ENCODE measurements at places on chromosomes 11 and 22.

- DNase-seq: no peak
Observed at GRCh38 chr22:44678556-44679305, 23.3 kb upstream of the PRR5 start.

GRCh38 chr11:113729456-113729855, 23.3 kb upstream of the TMPRSS5 start:
- DNase-seq: no peak

- no peak for DNase-seq
Observed at GRCh38 chr22:26800858-26801257, 143.5 kb downstream of the MIAT start.

DNA sequence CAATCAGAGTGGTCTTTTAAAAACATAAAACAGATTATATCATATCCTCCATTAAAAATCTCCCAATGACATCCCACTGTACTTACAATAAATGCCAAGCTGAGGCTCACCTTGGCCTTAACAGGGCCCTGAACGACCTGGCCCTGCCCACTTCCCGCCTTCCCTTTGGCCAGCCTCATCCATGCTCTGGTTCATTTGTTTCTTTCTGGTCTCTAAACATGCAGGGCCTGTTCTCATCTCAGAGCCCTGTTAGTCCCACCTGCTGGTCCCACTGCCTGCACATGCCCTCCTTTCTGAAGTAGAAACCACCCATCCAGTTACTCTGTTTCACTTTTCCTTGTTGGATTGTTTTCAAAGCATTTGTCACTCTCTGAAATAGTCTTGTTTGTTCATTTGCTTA, 227.4 kb downstream of the INSC start:
- no peak for DNase-seq

- no peak for DNase-seq
Observed at GRCh38 chr11:15202626-15203025, 87.9 kb downstream of the INSC start.

GRCh38 chr11:45518141-45518832, 147.1 kb downstream of the CHST1 start:
- DNase-seq: no peak

DNA sequence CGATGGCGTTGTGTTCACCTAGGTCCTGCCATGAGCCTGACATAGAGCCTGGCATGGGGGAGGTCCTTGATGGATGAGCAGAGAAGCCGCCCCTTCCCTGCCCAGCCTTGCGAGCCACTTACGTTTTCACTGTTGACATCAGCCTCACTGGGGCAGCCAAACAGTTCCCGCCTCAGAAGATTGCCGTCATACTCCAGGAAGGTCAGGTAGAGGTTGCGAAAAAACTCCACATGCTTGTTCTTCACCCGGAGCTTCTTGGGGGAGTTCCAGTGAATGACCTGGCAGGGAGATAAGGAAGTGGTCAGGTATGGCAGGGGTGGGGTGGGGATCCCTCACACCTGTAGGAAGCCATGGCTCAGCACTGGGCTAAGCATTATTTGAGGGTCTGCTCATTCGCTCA, 279.3 kb upstream of the SYN3 start:
- no peak for DNase-seq

DNA sequence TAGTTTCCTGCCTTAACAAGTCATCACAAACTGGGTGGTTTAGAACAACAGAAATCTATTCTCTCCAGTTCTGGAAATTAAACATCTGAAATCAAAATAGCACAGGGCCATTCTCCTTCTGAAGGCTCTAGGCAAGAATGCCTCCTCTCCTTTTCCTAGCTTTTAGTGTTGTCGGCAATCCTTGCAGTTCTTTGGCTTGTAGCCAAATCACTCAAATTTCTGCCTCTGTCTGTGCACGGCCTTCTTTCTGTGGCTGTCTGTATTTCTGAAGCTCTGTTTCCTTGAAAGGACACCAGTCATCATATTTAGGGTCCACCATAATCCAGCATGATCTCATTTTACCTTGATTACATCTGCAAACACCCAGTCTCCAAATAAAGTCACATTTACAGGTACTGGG, 795.5 kb downstream of the METTL15 start:
- DNase-seq: no peak

DNA sequence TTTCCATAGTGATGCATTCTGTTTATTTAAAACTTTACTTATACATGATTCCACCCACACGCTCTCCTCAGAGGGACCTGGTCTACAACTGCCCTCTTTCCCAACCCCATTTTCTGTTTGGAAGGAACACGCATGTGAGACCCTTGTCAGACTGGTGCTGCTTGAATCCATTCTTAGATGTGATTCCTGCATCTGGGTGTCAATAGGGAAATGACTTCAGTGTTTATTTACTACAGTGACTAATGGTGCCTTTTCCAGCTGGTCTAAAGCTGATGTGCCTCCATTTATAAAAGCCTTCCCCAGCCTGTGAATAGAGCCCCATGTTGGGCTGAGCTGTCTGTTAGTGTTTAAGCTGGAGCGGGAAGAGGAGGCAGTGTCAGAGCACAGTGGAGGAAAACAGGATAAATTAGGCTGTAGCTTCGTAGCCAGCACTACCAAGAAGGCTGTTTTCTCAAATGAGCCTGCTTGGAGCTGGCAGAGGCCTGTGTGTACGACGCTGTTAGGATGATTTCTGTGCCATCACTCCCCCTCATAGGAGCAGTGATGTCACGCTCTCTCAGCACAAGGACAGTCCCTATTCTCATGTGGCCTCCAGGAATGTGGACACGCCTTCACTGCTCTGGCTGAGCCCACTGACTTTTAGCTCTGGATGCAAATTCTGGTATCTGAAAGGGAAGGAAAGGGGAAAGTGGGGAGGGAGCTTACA, 18.9 kb upstream of the C11orf96 start:
- no peak for DNase-seq

GRCh38 chr11:61709572-61709971, 29.4 kb downstream of the DAGLA start:
- DNase-seq: no peak

DNA sequence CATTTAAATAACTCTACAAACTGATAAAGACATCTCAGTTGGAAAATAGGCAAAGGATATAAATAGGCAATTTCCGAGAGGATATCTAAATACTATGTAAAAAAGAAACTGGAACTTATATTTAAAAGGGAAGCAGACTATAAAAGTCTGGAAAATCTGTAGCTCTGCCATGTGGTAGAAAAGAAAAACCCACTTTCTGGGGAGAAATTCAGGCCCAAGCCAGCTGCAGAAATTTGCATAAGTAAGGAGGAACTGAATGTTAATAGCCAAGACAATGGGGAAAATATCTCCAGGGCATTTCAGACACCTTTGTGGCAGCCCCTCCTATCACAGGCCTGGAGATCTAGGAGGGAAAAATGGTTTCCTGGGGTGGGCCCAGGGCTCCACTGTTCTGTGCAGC, 97.8 kb upstream of the ZBED5 start:
- no peak for DNase-seq

DNA sequence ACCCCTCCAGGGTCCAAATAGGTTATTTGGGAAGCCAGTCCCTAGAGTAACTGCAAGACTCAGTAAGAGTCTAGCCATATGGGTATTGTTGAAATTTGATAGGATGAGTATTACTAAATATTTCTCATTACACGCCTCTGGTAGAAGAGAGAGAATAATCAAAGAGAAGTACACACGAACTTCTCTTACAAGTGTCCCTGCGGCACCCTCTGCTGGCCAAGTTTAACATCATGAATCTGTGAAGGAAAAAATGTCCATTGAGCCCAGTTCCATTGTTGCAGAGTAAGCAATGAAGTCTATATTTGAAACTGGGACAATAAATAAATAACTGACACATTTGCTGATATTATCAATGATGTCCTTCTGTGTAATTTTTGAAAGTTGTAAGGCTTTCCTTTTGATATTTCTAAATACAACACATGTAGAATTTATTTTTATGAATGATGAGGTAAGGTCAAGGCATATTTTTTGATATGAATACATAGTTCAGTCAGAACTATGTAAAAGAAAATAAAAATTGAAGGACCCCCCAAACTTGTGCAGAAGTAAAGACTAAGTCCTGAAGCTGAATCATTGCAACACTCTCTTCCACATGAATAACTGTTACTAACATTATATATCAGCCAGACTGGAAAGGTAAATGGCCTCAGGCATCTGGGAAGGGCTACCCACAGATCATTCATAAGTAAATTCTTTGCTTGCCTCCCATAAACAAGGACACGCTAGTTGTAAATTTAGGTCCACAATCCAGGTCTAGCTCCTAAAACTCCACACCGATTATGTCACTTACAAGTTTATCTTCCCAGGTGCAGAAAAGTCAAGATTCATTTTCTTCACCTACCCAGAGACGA, 10.0 kb downstream of the OR51L1 start:
- DNase-seq: peak; percentile 10

GRCh38 chr11:75968021-75968625, 153.1 kb downstream of the UVRAG start:
- DNase-seq: peak; percentile 29

DNA sequence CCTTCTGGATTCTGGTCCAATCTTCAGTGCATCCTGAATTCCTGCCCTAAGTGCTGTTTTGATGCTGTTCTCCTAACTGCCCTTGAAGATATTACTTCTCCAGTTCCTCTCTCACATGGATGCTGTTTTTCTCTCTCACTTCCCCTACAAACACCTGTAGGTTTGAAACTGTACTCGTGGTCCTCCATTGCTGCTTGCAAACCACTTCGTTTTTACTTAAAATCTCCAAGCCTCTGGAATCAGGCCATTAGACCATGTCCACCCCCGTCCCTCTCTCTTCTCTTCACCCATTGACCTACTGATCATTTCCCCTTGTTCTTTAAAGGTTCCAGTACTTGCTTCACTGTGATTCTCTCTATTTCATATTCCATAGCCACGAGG, 988.1 kb downstream of the NTM start:
- DNase-seq: no peak

GRCh38 chr11:44597358-44598012, 32.0 kb downstream of the CD82 start:
- no peak for DNase-seq

GRCh38 chr22:29265929-29266328, 1.9 kb downstream of the RHBDD3 start:
- no peak for DNase-seq

GRCh38 chr11:56885177-56885576, 103.5 kb upstream of the OR5AK2 start:
- no peak for DNase-seq

DNA sequence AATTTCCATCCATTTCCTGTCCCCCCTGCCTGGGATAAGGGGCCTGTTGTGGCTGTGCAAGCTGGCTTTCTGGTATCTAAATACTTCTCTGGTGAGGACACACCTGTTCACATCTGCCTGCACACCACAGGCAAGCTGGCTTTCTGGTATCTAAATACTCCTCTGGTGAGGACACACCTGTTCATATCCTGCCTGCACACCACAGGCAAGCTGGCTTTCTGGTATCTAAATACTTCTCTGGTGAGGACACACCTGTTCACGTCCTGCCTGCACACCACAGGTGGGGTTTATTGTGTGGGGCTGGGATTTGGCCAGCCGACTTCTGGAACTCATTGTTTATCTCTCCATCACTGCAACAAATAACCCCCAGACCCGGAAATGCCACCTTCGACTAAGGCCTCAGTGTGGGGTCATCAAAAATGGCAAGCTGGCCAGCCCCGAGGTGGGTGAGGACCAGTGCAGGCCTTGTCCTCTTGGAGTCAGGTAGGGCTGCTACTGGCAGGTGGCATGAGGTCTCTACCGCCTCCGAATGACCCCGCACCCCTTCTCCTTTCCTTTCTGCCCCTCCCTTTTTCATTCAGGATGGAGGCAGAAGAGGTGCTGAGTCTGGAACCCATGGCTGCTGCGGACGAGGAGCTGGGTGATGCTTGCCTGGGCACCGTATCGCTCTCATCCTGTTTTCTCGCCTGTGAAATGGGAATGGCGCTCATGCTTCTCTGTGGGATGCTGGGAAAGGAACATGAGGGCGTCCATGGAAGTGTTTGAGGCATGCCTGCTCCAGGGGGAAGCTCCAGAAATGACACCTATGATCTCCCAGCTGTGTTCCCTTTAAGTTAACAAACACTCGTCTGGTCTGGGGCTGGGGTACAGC, 43.5 kb upstream of the MYEOV start:
- DNase-seq: no peak

Measured in fibroblast of skin of left biceps (primary cell).